ENCODE measurements at places on chromosomes 1 and 21.

- no peak for DNase-seq
Measured at GRCh38 chr21:25324666-25325065, 282.6 kb downstream of the MRPL39 start.

DNA sequence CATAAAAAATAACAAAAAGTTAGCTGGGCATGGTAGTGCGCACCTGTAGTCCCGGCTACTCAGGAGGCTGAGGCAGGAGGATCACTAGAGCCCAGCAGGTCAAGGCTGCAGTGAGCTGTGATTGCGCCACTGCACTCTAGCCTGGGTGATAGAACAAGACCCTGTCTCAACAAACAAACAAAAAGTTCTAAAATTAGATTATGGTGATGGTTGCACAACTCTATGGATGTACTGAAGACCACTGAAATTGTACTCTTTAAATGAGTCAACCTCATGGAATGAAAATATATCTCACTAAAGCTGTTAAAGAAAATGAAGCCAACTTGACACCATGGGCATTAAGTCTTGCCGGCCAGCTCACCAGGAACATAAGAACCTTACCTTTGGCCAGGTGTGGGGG, 9.1 kb downstream of the MRAP start:
- no peak for DNase-seq

DNA sequence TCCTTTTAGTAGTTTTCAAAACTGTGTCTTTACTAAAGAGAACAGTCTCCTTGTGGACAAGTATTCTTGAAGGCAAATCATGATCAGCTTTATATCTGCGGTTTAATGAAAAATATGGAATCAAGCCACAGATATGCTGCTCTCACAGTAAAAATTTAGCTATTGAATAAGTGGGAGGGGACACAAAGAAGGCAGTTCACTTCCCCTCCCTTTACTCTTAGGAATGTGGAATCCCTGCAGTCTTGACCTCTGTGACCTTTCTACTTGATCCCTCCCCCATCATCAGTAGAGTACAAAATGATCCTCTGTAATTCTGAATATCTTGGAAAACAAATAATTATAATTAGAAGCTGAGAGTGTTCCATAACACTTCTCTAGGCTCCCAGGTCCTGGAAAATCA, 136.7 kb upstream of the HOOK1 start:
- DNase-seq: no peak

GRCh38 chr1:38464071-38464661, 395.4 kb downstream of the RRAGC start:
- DNase-seq: no peak

DNA sequence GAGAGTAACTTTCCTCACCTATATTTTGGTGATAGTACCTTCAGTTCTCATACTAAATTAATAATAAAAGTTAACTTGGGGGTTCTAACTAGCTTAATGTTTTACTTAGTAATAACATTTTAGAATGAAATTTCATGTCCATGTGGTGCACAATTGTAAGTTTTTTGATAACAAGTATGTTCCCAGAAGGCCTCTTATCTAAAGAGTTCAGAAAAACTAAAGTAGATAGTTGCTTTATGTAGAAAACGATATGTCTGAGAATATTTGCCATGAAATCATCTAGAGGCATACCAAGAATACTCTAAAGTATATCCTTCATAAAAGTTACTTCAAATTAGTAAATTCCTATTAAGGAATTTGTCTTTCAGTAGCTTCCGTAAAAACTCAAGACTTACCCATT, 10.2 kb upstream of the ADCY10 start:
- no peak for DNase-seq

DNA sequence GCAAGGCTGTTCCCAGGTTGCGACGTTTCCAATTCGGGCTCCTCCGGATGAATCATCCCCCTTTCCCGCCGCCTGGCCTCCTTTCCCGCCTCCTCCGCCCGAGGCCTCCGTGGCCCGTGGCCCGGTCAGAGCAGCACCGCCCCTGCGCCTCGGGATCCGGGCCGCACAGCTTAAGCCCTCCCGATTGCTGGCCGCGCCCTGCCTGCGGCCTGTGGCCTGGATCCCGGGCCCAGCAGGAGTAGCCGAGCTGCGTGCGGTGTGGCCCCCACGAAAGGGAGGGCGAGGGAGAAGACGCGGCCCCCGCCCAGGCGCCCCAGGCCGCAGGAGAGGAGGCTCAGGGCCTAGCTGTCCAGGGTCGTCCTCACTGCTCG, 1.0 kb downstream of the TMEM200B start:
- DNase-seq: no peak

GRCh38 chr1:29832936-29833335, 596.6 kb downstream of the PTPRU start:
- DNase-seq: no peak

GRCh38 chr1:79604490-79605198, 598.1 kb upstream of the ADGRL4 start:
- DNase-seq: no peak

- no peak for DNase-seq
Measured at GRCh38 chr1:85111695-85112094, 63.4 kb upstream of the MCOLN3 start.

GRCh38 chr1:65147424-65148177, 402 bp upstream of the AK4 start:
- DNase-seq: no peak

GRCh38 chr1:20367116-20367585, 76.5 kb downstream of the VWA5B1 start:
- DNase-seq: no peak

GRCh38 chr21:21801921-21802320, 803.7 kb downstream of the NCAM2 start:
- DNase-seq: no peak

GRCh38 chr1:50097021-50097679, 11.6 kb upstream of the ELAVL4 start:
- DNase-seq: no peak

DNA sequence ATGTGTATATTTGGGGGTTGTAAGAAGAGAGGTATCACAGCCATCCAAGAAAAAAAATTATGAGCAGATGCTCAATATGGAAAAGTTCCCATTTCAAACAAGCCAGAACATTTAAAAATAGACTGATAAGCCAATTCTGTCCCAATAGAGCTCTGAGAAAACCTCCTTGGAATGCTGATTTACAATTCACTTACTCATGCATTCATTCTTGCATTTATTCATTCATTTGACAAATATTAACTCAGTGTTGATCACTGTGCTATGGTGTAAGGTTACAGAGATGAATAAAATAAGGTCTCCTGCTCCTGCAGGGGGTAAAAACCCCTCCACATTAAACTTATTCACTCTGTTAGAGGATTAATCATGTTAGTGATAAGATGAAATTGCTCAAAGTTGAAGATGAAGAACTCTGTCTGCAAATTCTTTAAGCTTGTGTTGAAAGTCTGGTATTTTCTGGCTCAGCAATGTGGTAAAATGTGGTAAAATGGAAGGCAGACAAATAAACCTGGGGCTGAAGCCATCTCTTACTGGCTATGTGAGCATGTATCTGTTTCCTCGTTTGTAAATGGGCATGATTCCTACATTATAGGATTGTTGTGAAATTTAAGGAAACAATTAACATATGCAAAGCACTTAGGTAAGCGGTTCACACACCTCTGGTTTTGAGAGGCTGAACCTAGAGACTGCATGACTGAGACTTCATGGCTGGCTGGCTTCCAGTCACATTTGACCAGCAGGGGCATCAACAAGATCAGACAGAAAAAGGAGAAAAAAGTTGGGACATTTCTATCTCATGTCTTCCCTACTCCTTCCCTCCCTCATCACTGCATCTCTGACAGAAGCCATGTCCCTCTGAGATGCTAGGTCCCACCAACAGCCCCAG, 45.0 kb upstream of the DAB1 start:
- DNase-seq: no peak

DNA sequence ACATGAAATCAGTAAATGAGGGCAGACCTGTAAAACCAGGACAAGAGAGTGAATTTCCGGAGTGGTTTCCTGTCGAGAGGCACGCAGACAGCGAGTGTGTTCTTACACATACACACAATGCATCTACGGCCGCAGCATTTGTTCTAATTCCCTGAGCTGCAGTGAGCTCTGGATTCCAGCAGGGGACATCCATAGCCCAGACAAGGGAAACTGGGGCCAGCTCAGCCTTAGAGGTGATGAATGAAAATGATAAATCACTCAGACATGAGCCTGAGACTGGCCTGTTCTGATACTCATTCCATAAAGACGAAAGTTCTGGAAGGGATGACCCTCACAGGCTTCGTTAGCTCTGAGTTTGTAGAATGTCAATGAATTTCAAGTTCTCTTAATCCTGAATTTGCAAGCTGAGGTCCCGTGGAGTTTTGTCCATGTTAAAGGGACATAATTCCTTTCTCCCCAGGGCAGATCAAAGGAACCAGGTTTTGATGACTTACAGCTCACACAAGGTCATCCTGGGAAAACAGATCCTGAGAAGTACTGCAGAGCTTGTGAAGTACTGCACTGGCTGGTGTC, 207.9 kb upstream of the C1orf87 start:
- peak; percentile 1 for DNase-seq

DNA sequence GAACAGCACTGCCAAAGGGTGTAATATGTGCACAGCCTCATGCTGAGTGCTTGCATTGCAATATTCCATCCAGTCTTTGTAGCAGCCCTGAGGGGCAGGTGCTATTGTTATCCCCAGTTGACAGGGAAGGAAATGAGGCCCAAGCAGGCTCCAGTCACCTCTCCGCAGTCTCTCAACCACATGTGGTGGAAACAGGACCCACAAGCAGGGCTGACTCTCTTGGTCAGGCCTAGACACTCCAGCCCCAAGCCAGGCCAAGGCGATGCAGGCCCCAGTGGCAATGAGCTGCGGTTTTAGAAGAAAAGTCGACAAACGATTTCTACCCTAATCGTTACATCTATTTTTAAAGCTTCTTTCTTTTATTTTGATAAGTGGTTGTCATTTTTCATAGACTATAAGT, 52.6 kb upstream of the GADD45A start:
- DNase-seq: no peak

DNA sequence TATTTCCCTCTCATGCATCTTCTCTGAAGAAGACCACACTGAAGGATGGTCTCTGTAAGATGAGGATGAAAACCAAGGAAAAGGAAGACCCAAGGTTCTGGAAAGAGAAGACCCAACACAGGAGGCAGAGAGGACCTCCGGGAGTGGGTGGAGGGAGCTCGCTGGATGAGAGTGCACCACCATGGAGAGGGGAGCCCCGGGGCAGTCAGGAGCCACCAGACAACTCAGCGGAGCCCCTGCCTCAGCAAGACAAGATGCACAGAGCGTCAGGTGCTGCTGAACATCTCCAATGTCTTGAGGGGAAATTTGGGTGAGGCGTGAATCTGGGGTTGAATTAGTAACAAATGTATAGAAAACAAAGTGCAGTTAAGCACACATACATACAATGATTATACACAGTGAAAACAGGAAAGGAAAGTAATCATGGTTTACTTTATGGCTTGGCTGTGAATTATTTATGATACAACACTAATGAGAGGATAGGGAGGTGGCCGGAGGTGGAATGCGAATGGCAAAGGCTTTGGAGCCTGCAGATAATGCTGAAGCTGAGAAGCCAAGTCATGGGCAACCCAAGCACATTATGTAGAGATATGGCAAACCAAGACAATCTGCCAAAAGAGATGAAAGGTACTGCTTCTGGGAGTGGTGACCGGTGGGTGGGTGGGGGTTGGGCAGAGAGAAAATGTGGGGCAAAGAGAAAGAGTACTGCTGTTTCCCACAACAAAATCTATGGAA, 80.4 kb upstream of the EDN2 start:
- DNase-seq: no peak

- no peak for DNase-seq
Measured at GRCh38 chr1:54173681-54174080, 20.9 kb upstream of the CDCP2 start.

GRCh38 chr1:31348449-31348848, 24.4 kb downstream of the FABP3 start:
- no peak for DNase-seq

- no peak for DNase-seq
Measured at GRCh38 chr1:18145851-18146618, 38.4 kb downstream of the IGSF21 start.

- DNase-seq: no peak
Measured at GRCh38 chr1:203080456-203080855, 5.4 kb downstream of the MYOG start.

GRCh38 chr1:3264456-3264855, 190.0 kb upstream of the ARHGEF16 start:
- no peak for DNase-seq

- DNase-seq: no peak
Measured at GRCh38 chr1:43056981-43057391, 98.3 kb upstream of the SLC2A1 start.

- DNase-seq: no peak
Measured at GRCh38 chr1:118947790-118948189, 40.4 kb downstream of the TBX15 start.

DNA sequence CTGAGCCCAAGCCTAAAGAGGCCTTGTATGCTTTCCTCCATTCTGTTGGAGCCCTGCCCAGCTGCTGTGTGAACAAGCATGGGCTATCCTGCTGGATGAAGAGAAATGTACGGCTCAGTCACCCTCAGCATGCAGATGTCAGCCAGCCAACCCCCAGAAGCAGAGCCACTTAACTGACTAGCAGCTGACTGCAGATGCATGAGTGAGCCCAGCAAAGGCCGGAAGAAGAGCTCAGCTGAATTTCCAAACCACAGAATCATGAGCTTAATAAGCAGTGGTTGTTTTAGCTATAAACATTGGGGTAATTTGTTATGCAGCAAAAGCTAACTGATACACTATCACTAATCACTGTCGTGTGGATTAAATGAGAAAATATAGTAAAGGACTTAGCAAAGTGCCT, 39.0 kb downstream of the FOXO6 start:
- no peak for DNase-seq

DNA sequence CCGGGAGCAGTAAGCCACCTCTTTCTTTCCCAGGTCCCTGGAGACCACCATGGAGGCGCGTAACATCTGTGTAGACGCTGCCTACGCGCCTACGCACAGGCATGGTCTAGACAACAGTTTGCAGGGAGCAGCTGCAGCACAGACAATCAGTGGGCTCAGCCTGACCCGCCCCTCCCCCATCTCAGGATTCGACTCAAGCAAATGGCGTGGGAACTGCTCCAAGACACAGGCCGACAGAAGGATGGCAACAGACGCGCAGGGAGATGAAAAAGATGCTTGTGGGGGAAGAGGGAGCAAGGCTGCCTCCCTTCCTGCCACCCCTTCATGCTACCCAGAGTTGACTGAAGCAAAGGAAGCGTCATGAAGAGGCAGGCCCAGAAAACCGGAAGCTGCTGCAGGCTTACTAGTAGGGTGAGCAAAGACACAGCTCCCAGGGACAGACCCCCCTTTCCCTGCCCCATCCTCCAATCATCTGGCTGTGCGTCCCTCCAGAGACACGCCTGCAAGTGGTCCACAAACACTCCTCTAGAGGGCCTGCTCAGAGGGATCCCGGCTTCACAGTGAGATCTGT, 19.5 kb downstream of the STK40 start:
- no peak for DNase-seq

GRCh38 chr1:76687307-76688175, 179.7 kb upstream of the ST6GALNAC5 start:
- DNase-seq: no peak

GRCh38 chr1:101438359-101438758, 201.5 kb downstream of the S1PR1 start:
- DNase-seq: no peak

DNA sequence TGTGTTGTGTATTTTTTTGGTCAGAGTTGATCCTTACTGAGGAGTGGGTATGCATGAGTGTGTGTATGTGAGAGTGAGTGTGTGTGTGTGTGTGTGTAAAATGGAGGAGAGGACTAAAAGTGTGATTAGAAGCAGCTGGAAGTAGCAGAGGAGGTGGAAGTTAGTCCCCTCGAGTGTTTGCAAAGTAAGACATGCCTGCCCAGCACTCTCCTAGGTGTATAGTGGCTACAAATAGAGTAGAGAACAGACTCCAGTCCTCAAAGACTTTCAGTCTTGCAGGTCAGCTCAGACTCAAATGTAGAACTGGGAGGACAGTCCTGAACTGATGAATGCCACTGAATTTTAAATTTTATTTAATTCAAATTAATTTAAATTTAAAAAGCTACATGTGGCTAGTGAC, 28.5 kb downstream of the SLAMF1 start:
- no peak for DNase-seq

Data from activated CD4-positive, alpha-beta T cell treated with anti-CD3 and anti-CD28 coated beads, Interleukin-2, amount 50 U/mL, for 24 hours (primary cell).